ENCODE measurements at places on chromosomes 12 and 14. TPM values are rescaled to one million over a fixed set of nuclear protein-coding genes. Genes with fewer than 3 reads are reported as not detected.

DPPA3 gene
- total RNA-seq, result not detected

TTC6 gene
- total RNA-seq, result not detected

MMAB gene
- 47.0 TPM for total RNA-seq

CFAP54 gene
- 0.38 TPM for total RNA-seq

STXBP6 gene
- 23.9 TPM for total RNA-seq

MYF5 gene
- not detected for total RNA-seq

MMP19 gene
- total RNA-seq, result 11.1 TPM

LRCOL1 gene
- total RNA-seq, result not detected

PTPRQ gene
- 13.7 TPM for total RNA-seq

OR4E2 gene
- not detected for total RNA-seq

GRCh38 chr12:64781280-64782190, 22.3 kb upstream of the GNS start:
- no peak for DNase-seq

GRCh38 chr12:77724367-77724957, 106.2 kb upstream of the NAV3 start:
- DNase-seq, result no peak

- DNase-seq, result no peak
Observed at GRCh38 chr12:33942172-33942571, 80.1 kb upstream of the ALG10 start.

DNA sequence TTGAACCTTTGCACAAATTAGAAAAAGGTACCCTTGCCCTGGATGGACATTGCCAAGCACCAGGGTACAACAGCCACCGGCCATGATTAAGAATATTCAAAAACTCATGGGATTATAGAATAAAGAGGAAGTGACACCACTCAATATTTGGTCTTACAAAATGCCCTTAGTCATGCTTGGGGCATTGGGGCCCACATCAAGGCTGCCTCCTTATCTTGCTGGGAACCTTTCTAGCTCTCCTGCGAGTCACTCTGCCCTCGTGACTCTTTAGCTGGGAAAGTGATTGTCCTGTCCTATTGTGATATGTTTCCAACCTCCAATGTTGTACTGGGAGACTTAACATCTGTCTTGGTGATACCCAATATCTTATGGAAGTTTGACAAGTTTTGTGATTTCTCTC, 57.8 kb downstream of the GTF2A1 start:
- no peak for DNase-seq

DNA sequence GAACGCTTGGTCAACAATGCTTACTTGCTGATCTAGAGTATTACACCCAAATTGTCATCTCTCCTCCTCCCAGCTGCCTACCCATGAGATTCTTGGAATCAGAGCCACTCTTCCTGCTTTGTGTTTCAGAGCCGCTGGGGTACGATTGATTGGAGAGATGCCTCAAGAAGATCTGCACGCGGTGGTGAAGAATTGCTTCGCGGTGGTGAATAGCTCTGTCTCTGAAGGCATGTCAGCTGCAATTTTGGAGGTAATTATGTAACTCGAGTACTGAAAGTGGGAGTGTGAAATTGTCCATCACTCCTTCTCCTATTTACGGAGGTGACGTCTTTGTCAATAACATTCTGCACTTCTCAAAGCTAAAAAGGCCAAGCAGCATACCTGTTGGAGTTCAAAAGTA, 93.9 kb downstream of the GLT1D1 start:
- DNase-seq, result no peak

GRCh38 chr12:123801573-123802178, 39.6 kb downstream of the DNAH10 start:
- no peak for DNase-seq

GRCh38 chr14:23379366-23380196, 2.7 kb downstream of the CMTM5 start:
- DNase-seq, result peak; percentile 71

GRCh38 chr12:28893365-28893764, 255.7 kb upstream of the FAR2 start:
- DNase-seq, result no peak

DNA sequence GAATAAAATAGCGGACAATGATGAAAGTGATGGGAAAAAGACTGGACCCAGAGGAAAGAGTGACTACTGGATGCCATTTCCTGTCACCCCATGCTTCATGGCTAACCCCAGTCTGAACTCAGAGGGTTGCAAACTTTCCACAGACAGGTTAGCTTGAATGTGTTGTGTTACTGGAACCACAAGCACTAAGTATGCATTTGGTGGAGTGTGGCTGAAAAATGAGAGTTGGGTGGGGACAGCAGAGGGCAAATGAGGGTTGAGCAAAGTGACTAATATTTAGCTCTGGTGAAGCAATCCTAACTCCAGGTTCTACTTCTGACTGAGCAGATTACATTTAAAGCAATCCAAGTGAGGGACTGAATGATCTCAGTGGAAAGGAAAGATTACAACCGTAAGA, 1.6 kb downstream of the SLC16A7 start:
- peak; percentile 40 for DNase-seq

GRCh38 chr12:131454418-131455217, 256.3 kb upstream of the SFSWAP start:
- DNase-seq, result no peak

DNA sequence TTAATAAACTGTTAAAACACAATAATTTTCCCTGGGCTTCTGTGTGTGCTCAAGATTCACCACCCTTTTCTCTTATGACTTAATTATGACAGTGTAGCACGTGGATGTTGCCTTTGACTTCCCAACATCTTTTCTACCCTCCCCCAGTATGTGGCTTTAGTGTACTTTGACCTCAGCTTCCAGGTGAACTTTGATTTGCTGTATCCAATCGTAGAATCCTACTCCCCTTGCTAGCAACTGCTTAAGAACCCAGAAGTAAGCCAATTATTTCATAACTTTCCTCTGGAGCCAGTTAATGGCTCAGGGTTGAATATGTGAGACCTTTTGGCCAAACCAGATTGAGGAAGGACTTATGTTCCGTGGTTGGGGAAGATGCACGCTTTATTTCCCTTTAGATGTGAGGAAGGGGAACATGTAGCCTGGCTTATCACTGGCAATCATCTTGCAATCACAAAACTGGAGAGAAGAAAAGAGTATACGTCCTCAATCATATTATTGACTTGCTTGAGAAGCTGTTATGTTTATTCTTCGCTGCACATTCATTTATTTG, 259.6 kb upstream of the ATP2B1 start:
- DNase-seq, result no peak

GRCh38 chr12:75635606-75636444, 124.4 kb upstream of the KRR1 start:
- DNase-seq, result no peak

- DNase-seq, result no peak
Observed at GRCh38 chr12:992647-993046, 1.6 kb downstream of the ERC1 start.

- DNase-seq, result no peak
Observed at GRCh38 chr14:37122288-37122687, 50.1 kb downstream of the SLC25A21 start.

DNA sequence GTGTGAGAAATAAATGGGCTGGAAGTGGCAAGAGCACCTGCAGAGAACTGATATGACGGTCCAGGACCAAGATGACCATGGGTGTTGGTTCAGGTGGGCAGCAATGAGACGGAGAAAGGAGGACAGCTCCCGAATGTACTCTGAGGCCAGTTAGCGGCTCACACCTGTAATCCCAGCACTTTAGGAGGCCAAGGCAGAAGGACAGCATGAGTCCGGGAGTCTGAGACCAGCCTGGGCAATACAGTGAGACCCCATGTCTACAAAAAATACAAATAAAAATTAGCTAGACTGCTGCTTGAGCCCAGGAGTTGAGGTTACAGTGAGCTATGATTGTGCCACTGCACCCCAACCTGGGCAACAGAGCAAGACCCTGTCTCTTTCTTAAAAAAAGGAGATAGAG, 60.1 kb downstream of the FOXN3 start:
- no peak for DNase-seq

DNA sequence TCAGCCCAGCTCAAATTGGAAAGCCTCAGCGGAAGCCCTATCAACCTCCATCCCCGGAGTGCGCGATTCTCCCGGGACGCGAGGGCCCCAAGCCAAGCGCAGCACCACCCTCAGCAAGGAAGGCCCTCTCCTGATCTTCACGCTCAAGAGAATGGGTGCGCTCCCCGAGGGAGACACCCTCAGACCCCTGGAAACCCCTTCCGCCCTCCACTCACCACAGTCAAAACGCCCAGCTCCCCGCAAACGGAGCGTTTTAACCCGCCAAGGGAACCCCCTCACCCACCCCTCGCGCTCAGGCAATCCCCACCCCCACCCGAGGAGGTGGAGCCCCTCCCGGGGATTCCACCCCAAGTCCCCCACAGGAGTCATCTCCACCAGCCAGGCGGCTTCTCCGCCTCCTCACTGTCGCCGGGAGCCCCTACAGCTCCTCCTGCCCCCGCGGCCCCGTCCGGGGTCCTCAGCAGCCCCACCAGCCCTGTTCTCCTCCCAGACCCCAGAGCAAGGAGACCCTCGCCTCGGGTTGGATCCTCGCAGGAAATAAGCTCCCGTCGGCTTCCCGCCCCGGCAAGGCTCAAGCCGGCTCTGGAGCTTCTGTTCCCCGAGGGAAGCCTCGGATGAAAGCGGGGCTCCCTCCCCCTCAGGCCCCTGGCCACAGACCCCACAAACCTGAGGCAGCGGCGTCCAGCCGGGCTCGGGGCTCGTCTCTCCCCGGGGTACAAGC, 507 bp downstream of the BAZ2A start:
- peak; percentile 46 for DNase-seq

DNA sequence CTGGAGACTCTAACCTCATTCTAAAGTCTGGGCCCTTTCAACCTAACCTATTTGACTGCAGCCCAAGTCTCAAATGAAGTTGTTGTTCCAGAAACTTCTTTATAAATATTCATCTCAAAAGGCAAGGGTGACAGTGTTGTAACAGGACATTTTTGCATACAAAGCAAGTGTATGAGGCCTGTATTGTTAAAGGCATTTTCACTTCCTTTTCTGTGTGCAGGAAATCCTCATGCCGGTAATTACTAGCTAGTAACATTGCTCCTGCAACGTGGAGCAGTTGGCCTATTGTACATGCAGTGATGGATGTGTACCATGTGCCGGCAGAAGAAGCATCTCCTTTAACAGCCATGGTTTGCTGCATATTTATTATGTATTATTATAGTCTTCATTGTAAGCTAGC, 156.5 kb upstream of the RMST start:
- no peak for DNase-seq

DNA sequence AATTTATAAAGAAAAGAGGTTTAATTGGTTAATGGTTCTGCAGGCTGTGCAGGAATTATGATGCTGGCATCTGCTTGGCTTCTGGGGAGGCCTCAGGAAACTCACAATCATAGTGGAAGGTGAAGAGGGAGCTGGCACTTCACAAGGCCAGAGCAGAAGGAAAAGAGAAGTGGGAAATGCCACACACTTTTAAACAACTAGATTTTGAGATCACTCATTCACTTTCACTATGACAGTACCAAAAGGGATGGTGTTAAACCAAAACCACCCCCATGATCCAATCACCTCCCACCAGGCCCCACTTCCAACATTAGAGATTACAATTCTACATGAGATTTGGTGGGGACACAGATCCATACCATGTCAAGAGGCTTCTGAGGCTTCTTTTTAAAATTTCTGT, 62.6 kb downstream of the SLC38A4 start:
- no peak for DNase-seq

All from left cardiac atrium (tissue), 4 donors.